ENCODE measurements at places on chromosomes 11 and 22.
A peak's percentile ranks its signal among the peaks of the same experiment; 100 is the strongest.

- no peak for DNase-seq
- H3K4me3 ChIP-seq = peak overlapping the region; percentile 99
- H3K27me3 ChIP-seq = no peaks in the 10 kb centered on the region
- peak overlapping the region; percentile 67 for H3K27ac ChIP-seq
- peaks cover 20% of the 10 kb centered on the region for H3K4me1 ChIP-seq
- H3K36me3 ChIP-seq = peaks cover 3% of the 10 kb centered on the region
Measured at GRCh38 chr11:64809781-64810241, 540 bp downstream of the MEN1 start.

DNA sequence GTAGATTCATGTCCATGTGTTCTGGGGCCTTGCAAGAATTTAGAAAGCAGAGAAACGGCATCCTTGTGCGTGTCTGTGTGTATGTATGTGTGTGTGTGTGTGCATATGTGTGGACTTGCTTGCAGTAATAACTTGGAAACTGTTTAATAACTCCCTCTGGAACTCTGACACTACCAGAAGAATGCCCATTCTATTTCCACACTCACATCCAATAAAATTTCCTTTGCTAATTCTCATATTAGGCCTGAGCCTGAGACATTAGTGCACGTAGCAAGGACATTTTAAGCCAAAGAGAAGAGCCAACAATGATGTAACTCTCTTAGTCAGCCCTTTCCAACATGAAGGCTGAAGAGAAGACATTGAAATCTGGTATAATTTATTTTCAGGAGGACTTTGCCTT is 3.2 kb downstream of the OR4D6 start:
- no peaks in the 10 kb centered on the region for H3K36me3 ChIP-seq
- DNase-seq = no peak
- no peak overlapping the region for H3K4me3 ChIP-seq

GRCh38 chr11:3826721-3827120 is 14.0 kb downstream of the RHOG start:
- no peaks in the 10 kb centered on the region for H3K27me3 ChIP-seq
- DNase-seq = no peak
- peak overlapping the region; percentile 96 for H3K27ac ChIP-seq

- H3K27ac ChIP-seq = no peak overlapping the region
- H3K27me3 ChIP-seq = peaks cover 41% of the 10 kb centered on the region
- no peaks in the 10 kb centered on the region for H3K36me3 ChIP-seq
- peak overlapping the region; percentile 83 for H3K4me3 ChIP-seq
Measured at GRCh38 chr22:17085277-17086181, 729 bp downstream of the IL17RA start.

- DNase-seq = no peak
- H3K4me1 ChIP-seq = no peaks in the 10 kb centered on the region
- H3K27ac ChIP-seq = no peak overlapping the region
- no peak overlapping the region for H3K4me3 ChIP-seq
Measured at GRCh38 chr11:17541330-17541885, 2.8 kb downstream of the USH1C start.

DNA sequence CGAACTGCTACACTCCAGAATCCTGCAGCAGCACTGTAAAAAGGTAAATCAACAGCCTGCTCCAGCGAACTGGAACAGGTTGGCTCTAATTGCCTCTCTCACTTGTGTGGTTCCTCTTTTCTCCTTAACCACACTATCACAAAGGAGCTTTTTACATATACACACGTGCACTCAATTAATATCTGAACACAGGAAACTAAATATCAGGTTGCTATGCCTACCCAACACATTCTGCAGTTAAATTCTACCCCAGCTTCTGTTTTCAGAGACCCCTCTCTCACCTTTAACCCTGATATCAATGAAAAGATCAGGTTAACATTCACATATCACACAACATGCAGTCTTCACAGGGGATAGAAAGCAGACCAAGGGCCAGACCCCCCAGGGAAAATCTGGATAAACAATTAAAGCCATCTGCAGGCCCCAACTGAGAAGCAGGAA is 11.0 kb downstream of the RBFOX2 start:
- H3K4me1 ChIP-seq = peaks cover 67% of the 10 kb centered on the region
- peaks cover 8% of the 10 kb centered on the region for H3K36me3 ChIP-seq
- peak overlapping the region; percentile 23 for H3K27ac ChIP-seq
- H3K4me3 ChIP-seq = peak overlapping the region; percentile 61

- H3K27me3 ChIP-seq = peaks cover 4% of the 10 kb centered on the region
- H3K4me1 ChIP-seq = peaks cover 20% of the 10 kb centered on the region
- H3K27ac ChIP-seq = no peak overlapping the region
- DNase-seq = no peak
- no peak overlapping the region for H3K4me3 ChIP-seq
Measured at GRCh38 chr11:10796191-10796590, 12.5 kb downstream of the EIF4G2 start.

DNA sequence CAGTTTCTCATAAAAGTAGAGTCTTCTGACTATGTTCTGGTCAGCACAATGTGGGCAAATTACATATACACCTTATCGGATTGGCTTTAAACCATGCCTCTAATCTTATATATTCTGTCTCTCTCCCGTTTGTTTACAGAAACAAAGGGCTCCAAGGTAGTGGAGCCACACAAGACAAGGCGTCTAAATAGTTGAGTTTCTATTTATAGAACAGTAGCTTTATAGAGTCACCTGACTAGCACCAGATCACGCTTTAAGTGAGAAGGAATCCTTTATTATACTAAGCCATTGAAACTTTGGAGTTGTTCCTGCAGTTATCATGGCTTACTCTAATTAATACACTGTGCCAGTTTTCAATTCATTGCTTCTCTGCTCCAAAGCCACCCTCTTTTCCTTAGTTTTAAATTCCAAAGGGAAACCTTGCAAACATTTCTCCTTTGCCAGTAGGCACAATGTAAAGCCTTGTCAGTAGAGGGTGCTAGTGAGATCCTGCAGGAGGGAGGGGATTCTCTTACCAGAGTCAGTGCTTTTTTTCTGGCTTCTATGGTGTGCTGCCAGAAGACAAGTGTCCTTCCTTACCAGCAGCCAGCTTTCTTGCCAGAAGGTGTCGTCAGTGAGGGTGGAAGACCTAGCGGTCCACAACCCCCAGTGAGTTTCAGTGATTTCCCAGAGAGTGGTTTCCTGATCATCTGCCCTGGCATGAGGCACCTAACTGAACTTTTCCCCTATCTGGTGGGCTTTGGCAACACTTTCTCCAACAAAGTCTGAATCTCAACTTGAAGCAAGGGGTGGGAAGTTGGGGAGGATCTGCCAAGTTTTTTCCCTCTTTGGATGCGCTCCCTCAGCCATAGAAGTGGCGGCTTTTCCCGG is 71.7 kb downstream of the RAB38 start:
- peak; percentile 3 for DNase-seq
- no peak overlapping the region for H3K27ac ChIP-seq
- no peaks in the 10 kb centered on the region for H3K27me3 ChIP-seq
- no peak overlapping the region for H3K4me3 ChIP-seq
- H3K36me3 ChIP-seq = peaks cover 3% of the 10 kb centered on the region

DNA sequence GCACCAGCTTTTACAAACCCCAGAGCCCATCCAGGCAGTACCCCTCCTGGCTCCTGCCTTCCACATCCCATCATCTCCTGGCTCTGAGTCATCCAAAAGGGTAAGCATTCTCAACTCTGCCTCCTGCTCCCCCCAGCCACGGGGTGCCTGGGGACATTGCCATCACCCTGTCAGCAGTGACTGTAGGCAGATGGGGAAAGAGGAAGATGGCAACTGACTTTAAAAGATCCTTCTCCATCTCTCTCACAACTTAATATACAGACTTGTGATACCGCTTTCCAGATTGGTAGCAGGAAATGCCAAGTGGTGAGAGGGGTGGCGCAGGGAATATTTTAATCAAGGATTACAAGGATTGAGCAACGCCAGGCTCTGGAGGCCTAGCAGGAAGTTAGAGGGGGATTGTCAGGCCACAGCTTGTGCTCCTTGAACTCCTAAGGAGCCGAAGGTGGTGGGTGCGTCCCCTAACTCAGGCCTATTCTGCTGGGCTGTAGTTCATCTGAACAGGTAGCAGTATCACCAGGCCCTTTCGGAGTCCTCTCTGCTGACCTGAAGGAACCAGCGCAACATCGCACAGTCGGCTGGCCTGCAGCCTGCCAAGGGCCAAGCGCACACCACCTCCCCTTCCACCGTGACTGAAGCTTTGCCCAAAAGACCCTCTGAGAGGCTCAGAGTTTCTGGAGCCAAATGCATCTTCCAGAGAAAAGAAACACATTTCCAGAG is 83.3 kb downstream of the ZC3H12C start:
- no peak for DNase-seq
- H3K36me3 ChIP-seq = no peaks in the 10 kb centered on the region
- H3K27ac ChIP-seq = no peak overlapping the region
- H3K27me3 ChIP-seq = no peaks in the 10 kb centered on the region
- peaks cover 34% of the 10 kb centered on the region for H3K4me1 ChIP-seq

DNA sequence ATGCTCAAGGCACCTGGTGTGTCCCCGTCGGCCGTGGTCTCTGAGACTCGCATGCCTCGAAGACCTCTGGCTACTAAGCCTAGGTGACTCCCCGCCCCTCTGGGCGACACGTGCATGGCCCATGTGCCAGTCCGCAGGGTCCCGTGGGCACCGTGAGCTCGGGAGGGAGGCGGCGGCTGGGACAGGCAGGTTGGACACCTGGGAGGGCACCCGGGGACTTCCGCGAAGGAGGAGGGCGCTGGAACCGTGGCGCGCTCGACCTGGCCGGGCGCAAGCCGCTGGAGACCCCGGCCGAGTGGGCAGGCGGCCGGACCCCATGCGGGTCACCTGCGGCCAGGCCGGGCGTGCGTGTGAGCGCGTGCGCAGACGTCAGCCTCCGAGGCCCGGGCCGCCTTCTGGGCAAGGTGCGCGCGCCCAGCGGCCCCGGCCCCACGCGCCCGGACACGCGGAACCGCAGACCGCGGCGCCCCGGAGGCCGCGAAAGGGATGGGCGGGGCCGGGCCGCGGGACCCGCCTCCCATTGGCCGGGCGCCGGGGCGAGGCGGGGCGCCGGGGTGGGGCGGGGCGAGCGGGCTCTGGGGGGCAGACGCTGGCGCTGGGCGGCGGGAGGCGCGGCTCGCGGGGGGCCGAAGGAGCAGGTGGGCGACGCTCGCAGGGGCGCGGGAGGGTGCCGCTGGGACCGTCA is 579 bp upstream of the RASD2 start:
- H3K27ac ChIP-seq = no peak overlapping the region
- H3K4me3 ChIP-seq = peak overlapping the region; percentile 80
- peaks cover 68% of the 10 kb centered on the region for H3K27me3 ChIP-seq
- no peaks in the 10 kb centered on the region for H3K4me1 ChIP-seq
- no peaks in the 10 kb centered on the region for H3K36me3 ChIP-seq

GRCh38 chr11:128521682-128522054 is 65.7 kb downstream of the ETS1 start:
- H3K36me3 ChIP-seq = no peaks in the 10 kb centered on the region
- H3K4me3 ChIP-seq = peak overlapping the region; percentile 93
- H3K27me3 ChIP-seq = peaks cover 95% of the 10 kb centered on the region
- H3K4me1 ChIP-seq = peaks cover 71% of the 10 kb centered on the region
- H3K27ac ChIP-seq = no peak overlapping the region
- DNase-seq = peak; percentile 16

- no peaks in the 10 kb centered on the region for H3K36me3 ChIP-seq
- H3K4me1 ChIP-seq = peaks cover 79% of the 10 kb centered on the region
- H3K27ac ChIP-seq = peak overlapping the region; percentile 97
- DNase-seq = no peak
Measured at GRCh38 chr11:125166764-125167291, 2.3 kb downstream of the PKNOX2 start.

GRCh38 chr11:15651816-15652215 is 537.1 kb downstream of the INSC start:
- no peak for DNase-seq
- no peaks in the 10 kb centered on the region for H3K27me3 ChIP-seq
- no peak overlapping the region for H3K27ac ChIP-seq
- H3K4me3 ChIP-seq = no peak overlapping the region

DNA sequence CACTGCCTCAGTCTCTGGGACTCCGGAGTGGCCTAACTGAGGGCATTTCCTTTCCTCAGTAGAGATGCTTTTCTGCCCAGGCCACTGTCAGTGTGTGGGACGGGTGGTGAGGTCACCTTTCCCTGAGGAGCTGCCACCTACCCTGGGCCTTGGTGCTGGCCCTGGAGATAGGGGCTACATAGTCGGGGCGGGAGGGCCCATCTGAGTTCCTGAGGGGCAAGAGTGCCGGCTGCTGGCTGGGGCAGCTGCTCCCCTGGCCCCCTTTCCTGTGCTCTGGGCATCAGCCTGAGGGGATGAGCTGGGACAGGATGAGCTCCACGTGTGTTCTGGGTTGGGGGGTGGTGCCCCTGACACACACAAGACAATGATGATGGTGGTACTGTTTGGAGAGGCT is 5.4 kb downstream of the KCNC1 start:
- H3K4me3 ChIP-seq = no peak overlapping the region
- H3K27me3 ChIP-seq = peaks cover 5% of the 10 kb centered on the region
- no peaks in the 10 kb centered on the region for H3K36me3 ChIP-seq
- peaks cover 29% of the 10 kb centered on the region for H3K4me1 ChIP-seq

DNA sequence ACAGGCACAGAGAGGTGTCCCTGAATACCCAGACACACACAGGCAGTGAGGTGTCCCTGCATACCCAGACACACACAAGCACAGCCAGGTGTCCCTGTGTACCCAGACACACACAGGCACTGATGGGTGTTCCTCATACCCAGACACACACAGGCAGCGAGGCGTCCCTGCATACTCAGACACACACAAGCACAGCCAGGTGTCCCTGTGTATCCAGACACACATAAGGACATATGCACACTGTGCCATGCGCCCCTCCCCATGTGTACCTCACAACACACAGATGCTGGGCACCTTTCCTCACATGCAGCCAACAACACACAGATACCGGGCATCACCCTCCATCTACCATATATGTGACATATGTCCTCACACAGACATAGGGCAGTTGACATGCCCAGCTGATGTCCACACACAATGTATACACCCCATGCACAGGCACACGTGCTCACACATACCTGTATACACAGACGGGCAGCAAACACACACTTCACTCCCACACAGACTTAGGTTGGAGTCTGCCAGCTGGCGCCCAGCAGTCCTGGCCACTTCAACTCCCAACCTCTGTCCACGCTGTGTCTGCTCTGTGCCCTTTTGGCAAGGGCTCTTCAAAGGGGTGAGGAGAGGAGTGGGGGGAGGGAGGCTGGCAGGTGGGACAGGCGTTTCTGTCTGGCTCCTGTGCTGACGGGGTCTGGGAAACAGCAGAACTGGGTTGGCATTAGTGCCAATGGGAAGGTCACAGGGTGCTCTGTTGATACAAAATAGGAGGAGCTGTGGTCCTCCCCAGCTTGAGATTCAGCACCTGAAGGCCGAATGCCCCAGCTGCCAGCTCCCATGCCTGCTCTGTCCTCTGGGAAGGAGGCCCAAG is 69.4 kb upstream of the ALX4 start:
- H3K27ac ChIP-seq = no peak overlapping the region
- no peaks in the 10 kb centered on the region for H3K36me3 ChIP-seq
- H3K4me1 ChIP-seq = peaks cover 8% of the 10 kb centered on the region
- H3K4me3 ChIP-seq = no peak overlapping the region
- peaks cover 3% of the 10 kb centered on the region for H3K27me3 ChIP-seq

- no peaks in the 10 kb centered on the region for H3K4me1 ChIP-seq
- H3K36me3 ChIP-seq = no peaks in the 10 kb centered on the region
- DNase-seq = no peak
- no peak overlapping the region for H3K27ac ChIP-seq
- H3K4me3 ChIP-seq = no peak overlapping the region
Measured at GRCh38 chr22:34072585-34072984, 152.3 kb upstream of the LARGE1 start.

DNA sequence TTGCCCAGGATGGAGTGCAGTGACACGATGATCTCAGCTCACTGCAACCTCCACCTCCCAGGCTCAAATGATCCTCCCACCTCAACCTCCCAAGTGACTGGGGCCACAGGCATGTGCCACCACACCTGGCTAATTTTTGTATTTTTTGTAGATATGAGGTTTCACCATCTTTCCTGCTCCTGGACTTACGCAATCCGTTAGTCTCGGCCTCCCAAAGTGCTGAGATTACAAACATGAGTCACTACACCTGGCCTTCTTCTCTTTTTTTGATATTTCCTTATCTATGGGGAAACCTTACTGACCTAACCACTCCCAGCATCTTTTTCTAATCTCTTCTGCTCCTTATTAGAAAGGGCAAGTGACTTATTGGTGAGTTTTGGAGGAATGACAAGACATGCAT is 121.7 kb upstream of the CHORDC1 start:
- no peaks in the 10 kb centered on the region for H3K4me1 ChIP-seq
- DNase-seq = no peak

All from neural crest cell (in vitro differentiated cells).